ENCODE measurements at places on chromosomes 5 and 9.

DNA sequence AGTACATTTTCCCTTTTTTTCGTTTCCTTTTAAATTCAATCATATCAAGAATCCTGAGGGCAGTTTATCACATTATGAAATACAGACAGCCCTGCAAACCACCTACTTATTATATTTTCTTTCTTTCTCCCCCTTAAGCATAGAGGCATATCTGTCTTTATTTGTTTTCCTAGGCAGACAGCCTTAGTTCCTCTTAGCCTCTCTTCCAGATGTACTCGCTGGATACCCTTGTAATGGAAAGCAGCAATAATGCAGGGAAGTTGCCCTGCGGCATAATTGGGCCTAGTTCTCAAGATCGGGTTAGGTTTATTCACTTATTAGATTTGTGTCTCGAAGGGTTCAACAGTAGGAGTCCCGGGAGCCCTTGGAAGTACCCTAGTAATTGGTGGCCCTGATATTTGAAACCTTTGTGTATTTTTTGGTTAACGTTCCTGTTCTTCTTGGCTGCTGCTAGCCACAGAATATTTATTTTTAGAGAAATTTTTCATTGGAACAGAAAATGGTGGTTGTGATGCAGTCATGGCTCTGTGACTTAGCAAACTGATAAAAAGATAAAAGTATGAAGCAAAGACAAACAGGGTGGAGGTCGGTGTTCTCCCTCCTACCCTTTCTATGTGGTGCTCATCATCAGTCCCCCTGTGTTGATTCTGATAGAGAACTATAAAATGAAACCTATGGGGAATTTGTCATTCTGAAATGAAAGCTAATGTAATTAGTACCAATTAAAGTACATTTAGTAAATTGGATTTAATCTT is 6.4 kb downstream of the TLE4 start:
- DNase-seq = no peak

- DNase-seq = no peak
Measured at GRCh38 chr5:140934964-140935606, 9.0 kb downstream of the PCDHAC1 start.

- no peak for DNase-seq
Measured at GRCh38 chr5:168066536-168067208, 224.8 kb upstream of the WWC1 start.

GRCh38 chr5:92504346-92504745 is 1076.7 kb downstream of the NR2F1-AS1 start:
- DNase-seq = no peak

DNA sequence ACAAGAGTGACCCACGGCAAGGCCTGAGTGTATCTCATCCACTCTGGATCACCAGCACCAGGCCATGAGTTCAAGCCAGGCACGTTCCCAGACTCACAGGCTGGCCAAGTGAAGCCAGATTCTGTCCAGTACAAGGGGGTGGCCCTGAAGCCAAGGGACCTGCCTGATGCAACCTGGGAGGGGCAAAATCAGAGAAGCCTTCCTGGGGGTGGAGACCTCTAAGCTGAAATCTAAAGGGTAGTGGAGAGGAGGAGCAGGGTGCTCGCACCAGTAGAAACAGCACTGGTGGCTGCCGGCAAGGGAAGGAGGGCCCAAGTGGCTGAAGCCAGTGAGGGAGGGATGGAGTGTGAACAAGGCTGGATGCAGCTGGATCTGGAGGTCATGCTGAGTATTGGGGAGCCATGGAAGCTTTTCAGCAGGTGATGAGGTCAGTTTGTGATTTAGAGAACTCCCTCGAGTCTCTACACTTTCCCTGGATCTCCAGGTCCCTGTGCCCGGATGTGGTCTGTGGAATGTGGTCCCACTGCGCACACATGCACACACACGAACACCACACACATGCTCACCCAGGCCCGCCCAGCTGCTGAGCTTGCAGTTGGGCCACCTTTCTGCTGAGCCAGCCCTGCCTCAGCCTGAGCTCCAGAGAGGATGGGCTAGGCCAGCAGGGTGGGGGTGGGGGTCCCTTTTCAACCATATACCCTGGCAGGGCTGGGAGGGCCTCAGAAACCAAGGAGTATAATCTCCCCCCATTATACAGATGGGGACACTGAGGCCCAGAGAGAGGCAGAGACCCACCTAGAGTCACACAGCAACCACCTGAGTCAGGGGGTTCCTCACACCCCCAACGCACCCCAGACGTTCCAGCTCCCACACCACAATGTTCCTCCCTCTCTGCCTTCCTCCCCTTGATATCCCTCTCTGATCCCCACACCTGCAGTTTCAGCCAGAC is 1.6 kb downstream of the PIP5KL1 start:
- DNase-seq = no peak

GRCh38 chr5:172010278-172010677 is 3.8 kb upstream of the FBXW11 start:
- DNase-seq = no peak

DNA sequence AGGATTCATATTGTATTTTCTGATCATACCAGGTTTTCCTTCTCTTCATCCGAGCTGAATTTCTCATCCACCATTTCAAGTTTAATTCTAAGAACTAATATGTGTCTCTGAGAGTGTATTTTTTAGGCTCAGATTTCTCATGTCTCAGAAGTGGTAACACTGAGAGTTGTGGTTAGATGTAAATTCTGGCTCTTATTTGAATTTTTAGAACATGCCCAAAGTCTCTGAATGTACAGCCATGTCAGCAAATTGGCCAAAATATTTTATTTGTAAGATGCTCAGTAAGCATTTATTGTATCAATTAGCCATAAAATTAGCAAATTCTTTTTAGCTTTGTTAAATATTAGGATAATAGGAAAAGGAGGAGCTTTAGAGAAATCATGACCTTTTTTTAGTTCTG is 16.6 kb downstream of the SV2C start:
- no peak for DNase-seq

GRCh38 chr9:29945012-29945411 is 2371.7 kb upstream of the C9orf72 start:
- no peak for DNase-seq

- no peak for DNase-seq
Measured at GRCh38 chr5:173598686-173599085, 17.8 kb downstream of the BOD1 start.
